ENCODE measurements at places on chromosomes 7 and 10.

DNA sequence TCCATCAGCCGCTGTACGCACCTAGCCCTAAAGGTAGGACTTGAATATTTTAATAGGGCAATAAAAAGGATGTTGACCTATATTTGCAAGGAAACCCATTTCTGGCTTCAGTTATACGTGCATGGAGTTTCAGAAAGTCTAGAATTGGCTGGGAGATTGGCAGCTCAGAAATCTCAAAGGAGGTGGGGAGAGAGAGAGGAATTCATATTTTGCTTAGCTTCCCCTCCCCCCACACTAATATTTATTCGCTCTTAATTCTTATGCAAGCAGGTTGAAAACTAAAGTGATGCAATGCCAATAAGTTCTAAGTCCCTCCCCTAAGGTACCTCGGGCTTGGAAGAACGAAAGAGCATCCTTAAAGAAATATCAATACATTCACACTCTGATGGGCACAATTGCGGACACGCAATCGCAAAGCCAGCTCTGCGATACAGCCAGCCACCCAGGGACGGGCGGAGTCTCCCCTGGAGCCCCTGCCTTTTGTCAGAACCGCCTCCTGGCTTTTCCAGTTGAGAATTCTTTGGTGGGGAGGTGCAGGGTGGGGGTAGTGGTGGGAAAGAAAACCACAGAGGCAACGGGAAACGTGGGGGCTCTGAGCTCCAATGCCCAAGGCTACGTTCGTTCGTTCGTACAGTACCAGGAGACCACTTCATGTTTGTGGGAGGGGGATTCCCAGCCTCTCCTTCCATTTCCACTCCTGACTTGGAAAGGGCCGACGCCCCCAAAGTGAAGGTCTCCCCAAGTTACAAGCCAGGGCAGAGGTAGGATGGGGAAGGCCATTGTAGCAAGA, 1.3 kb downstream of the SHH start:
- H3K4me1 ChIP-seq: no peaks in the 10 kb centered on the region
- H3K27ac ChIP-seq: no peak overlapping the region
- H3K4me3 ChIP-seq: no peak overlapping the region
- no peak for DNase-seq
- no peaks in the 10 kb centered on the region for H3K27me3 ChIP-seq

DNA sequence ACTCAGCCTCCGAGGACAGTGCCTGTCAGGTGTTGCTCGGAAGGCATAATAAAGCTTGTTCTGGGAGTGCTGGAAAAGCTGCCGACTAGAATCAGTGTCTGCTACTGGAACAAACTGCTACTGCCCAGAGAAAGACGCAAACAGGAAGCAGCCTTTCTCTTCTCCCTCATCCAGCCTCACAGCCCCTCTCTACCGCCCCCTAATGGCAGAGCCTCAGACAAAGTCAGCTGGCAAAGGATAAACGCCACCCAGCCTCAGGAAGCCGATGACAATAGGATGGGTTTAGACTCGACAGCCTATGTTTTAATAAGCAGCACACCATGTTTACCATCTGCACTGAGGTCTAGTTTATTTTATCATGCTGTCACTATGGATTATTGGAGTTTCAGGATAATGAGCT, 169.5 kb upstream of the LYZL1 start:
- H3K27ac ChIP-seq: no peak overlapping the region
- no peak for DNase-seq
- H3K4me1 ChIP-seq: no peaks in the 10 kb centered on the region
- no peaks in the 10 kb centered on the region for H3K27me3 ChIP-seq

DNA sequence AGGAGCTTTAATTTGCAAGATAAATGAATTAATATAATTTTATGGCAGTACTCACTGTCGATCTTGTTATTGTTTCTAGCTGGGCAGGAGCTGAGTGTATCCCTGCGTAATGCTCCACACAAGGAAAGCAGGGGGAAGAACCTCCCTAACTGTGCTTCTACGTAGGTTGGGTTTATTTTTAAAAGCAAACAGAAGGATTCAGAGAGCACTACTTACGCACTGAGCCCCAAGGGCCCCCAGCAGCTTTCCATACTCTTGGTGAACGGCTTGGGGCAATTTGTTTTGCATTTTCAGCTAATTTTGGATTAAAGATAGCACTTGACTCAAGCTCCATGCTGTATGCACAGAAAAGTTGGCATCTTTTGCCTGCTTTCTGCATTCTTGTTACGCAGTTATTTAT, 9.6 kb downstream of the DUSP5 start:
- no peaks in the 10 kb centered on the region for H3K4me1 ChIP-seq
- no peak for DNase-seq
- no peak overlapping the region for H3K27ac ChIP-seq
- no peak overlapping the region for H3K4me3 ChIP-seq

DNA sequence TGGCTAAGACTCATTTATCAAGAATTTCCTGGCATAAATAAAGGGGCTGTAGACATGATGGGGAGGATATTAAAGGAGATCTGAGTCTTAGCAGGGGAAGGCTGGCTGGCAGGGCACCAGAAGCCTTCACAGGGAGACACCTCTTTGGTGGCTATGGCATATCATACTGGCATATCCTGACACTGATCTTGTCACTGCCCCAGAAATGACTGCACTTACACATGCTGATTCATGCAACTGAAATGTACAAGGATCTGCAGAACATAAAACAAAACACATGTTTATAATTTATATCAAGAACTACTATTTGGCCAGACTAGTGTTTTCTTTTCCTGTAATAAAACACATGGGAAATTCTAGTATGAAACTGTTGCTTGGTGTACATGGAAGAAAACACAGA, 5.5 kb upstream of the LIPN start:
- H3K36me3 ChIP-seq: no peaks in the 10 kb centered on the region
- H3K27ac ChIP-seq: no peak overlapping the region
- peaks cover 2% of the 10 kb centered on the region for H3K27me3 ChIP-seq
- H3K4me1 ChIP-seq: no peaks in the 10 kb centered on the region
- DNase-seq: no peak
- H3K4me3 ChIP-seq: no peak overlapping the region

- H3K4me3 ChIP-seq: no peak overlapping the region
- H3K27ac ChIP-seq: no peak overlapping the region
- H3K36me3 ChIP-seq: no peaks in the 10 kb centered on the region
- H3K4me1 ChIP-seq: no peaks in the 10 kb centered on the region
Observed at GRCh38 chr7:129160161-129160905, 15.8 kb downstream of the TSPAN33 start.

DNA sequence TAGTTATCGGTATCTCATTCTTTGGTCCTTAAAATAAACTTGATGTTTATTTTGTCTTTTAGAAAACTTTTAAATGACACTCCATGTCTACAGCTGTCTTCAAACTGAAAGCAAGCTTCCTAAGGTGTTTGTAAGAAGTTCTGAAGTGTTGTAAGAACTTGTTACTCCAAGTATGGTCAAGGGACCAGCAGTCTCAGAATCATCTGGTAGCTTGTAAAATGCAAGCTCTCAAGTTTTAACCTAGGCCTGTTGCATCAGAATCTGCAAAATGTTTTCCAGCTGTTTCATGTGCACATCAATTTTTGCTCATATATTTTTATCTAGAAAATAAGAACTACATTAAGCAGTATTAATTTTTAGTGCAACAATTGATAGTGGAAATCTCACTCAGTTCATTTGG, 104.1 kb downstream of the THSD7A start:
- H3K36me3 ChIP-seq: no peaks in the 10 kb centered on the region
- no peaks in the 10 kb centered on the region for H3K4me1 ChIP-seq
- H3K27ac ChIP-seq: no peak overlapping the region
- no peaks in the 10 kb centered on the region for H3K27me3 ChIP-seq
- no peak overlapping the region for H3K4me3 ChIP-seq

DNA sequence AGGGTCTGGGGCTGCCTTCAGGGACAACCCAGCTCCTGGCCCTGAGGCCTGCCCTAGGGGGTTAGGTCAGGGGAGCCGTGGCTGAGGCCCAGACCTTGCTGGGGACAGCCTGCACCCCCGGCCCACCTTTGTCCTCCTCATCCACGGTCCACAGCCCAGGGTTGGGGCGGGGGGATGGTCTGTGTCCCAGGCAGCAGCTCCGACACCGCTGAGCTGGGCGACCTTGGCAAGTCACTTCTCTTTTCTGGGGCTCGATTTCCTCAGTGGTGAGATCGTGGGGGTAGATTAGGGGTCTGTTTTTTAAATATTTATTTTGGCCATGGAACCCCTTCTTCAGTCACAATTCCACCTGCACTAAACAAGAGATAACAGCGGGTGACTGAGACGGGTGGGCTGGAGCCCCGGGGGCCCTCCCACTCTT, 30.9 kb downstream of the DNAJB12 start:
- no peaks in the 10 kb centered on the region for H3K27me3 ChIP-seq
- H3K4me1 ChIP-seq: no peaks in the 10 kb centered on the region
- no peak overlapping the region for H3K27ac ChIP-seq
- no peak overlapping the region for H3K4me3 ChIP-seq
- H3K36me3 ChIP-seq: no peaks in the 10 kb centered on the region

DNA sequence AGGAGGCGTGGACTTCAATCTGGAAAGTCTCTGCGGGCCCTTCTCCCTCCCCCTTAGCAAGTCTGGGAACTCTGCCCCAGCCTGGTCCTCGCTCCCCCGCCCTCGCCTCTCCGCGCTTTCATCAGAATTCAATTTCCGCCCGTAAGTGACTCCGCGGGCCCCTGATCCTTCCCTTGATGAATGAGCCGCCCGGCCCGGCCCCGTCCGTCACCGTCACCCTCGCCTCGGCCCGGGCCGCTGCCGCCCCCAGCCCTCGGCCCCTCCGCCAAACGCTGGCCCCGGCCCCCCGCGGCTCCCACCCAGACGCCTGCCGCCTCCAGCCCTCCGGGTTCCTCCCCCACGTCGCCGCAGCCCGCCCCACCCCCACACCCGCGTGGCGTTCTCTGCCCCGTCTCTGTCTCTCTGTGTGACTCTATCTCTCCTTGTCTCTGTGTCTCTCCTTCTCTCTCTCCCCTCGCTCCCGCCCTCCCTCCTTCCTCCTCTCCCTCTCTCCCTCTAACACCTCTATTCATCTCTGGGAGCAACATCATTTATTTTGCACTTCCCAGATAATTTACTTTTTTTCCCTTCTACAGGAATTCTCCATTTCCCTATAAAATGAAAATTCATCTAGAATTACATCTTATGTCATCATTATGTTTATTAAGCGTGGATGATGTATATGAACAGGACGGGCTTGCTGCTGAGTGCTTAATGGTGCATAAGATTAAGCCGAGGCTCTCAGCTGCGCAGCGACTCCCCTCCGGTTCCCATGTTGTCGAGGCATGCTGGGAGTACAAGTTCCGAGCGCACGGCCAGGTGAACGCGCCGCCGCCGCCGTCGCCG, 91.2 kb upstream of the PAX2 start:
- no peak overlapping the region for H3K4me3 ChIP-seq
- no peaks in the 10 kb centered on the region for H3K4me1 ChIP-seq
- H3K27me3 ChIP-seq: no peaks in the 10 kb centered on the region
- no peak for DNase-seq
- H3K36me3 ChIP-seq: no peaks in the 10 kb centered on the region

GRCh38 chr10:70940834-70941568, 52.6 kb upstream of the PCBD1 start:
- H3K4me3 ChIP-seq: no peak overlapping the region
- no peaks in the 10 kb centered on the region for H3K4me1 ChIP-seq
- no peaks in the 10 kb centered on the region for H3K27me3 ChIP-seq
- DNase-seq: no peak
- no peak overlapping the region for H3K27ac ChIP-seq
- H3K36me3 ChIP-seq: no peaks in the 10 kb centered on the region

DNA sequence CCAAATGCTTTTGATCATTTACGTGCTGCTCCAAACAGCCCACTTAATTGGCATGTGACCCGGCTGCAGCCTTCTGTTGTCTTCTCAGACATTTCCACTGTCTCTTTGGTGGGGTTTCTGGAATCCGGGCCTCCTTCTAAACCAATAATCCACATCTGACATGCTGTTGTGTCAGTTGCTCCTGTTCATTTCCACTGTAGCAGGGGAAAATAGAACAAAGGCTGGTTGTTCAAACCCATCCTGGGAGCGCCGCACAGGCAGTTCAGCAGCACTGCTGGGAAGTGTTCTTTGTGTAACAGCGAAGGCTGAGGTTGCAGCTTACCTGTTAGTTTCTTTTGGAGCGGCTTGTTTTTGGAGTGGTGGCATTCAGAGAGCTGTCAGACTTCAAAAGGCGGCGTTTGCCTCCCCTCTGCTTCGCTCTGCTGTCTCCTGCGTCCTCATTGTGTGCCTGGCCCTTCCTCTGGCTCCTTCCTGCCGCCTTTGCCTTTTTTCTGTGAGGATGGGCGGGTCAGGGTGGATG, 149.4 kb downstream of the SNX10 start:
- H3K4me3 ChIP-seq: no peak overlapping the region
- no peaks in the 10 kb centered on the region for H3K27me3 ChIP-seq
- H3K4me1 ChIP-seq: no peaks in the 10 kb centered on the region
- no peaks in the 10 kb centered on the region for H3K36me3 ChIP-seq

GRCh38 chr10:62819141-62819920, 3.2 kb upstream of the EGR2 start:
- H3K27me3 ChIP-seq: no peaks in the 10 kb centered on the region
- no peaks in the 10 kb centered on the region for H3K4me1 ChIP-seq

DNA sequence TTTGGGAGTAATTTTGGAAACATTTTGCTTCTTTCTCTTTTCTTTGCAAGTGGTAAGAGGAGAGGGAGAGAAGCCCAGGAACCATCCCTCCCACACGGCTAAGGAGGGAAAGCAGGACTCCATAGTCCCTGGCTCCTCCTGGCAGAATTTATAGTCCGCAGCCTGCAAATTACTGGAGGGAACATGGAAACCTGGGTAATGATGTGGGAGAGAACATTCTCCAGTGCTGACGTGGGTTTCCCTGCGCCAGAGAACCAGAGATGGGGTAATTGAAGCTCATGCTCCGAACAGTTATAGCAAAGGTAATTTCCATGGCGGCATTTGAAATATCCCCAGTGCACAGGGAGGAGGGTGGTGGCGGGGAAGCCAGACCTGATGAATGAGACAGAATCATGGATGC, 320.4 kb downstream of the RPS24 start:
- H3K4me3 ChIP-seq: no peak overlapping the region
- no peaks in the 10 kb centered on the region for H3K36me3 ChIP-seq
- H3K4me1 ChIP-seq: no peaks in the 10 kb centered on the region
- H3K27me3 ChIP-seq: no peaks in the 10 kb centered on the region

Data from aorta (tissue), 5 donors.